ENCODE measurements at places on chromosomes 4 and X.

- no peak for DNase-seq
These were observed 19.5 kb downstream of the L1CAM start for GRCh38 chrX:153866302-153867019.

GRCh38 chr4:123598331-123598730, 201.7 kb downstream of the SPRY1 start:
- DNase-seq: no peak

GRCh38 chrX:94662689-94663088, 988.7 kb downstream of the FAM133A start:
- no peak for DNase-seq

DNA sequence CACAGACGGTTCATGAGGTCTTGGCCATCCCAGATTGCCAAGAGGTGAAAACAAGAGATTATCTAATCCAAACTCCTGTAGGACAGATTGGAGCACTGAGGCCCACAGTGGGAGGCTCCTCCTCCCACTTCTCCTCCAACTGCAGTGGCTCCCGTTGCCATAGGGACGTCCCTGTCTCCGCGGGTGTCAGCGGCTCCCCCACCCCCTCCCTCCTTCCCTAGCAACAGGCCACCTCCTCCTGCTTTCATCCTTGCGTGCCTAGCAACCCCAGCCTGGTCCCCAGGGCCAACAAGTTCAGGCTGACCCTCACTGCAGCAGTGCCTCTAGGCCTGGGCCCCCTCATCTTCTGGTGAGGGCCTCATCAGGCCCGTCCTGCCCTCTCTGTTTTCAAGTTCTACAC, 6.8 kb upstream of the IQSEC2 start:
- no peak for DNase-seq

DNA sequence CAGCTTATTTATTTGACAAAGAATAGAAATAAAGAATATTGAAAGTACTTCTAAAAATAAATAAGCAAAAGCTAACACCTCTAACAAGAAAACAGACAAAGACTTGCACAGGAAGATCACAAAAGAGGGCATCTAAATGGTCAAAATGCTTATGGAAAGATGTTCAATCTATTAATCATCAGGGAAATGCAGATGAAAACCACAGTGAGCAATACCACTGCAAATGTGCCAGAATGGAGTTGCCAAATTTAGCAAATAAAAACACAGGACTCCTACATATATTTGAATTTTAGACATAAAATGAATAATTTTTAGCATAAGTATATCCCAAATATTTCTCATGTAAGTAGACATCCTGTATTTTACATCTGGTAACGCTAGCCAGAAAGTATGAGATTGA, 56.1 kb upstream of the HPGD start:
- DNase-seq: no peak

DNA sequence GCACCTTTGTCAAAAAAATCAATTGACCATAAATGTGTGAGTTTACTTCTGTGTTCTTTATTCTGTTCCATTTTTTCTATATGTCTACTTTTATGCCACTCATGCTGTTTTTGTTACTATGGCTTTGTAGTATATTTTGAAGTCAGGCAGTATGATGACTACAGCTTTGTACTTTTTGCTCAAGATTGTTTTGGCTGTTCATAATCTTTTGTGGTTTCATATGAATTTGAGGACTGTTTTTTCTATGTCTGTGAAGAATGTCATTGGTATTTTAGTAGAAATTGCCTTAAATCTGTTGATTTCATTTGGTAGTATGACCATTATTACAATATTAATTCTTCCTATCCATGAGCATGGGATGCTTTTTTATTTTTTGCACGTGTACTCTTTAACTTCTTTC, 346.8 kb downstream of the PPP3CA start:
- DNase-seq: no peak

DNA sequence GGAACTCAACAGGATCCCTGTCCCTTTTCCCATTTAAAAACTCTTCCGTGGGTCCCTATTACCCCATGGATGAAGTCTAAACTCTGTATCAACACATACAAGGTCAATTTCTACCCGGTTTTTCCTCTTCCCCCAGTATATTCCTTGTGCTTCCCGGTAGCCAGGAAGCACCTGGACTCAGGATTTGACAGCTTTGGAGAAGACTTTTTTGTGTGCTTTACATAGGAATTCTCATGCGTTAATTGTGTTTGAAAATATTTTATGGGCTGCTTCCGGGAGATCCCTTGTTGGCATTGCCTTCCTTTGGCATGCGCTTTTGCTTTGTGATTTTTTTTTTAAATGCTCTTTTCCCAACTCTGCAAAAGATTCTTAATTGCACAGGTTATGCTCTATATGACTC, 7.2 kb downstream of the SMS start:
- no peak for DNase-seq

GRCh38 chr4:7157666-7158065, 34.7 kb upstream of the SORCS2 start:
- no peak for DNase-seq

DNA sequence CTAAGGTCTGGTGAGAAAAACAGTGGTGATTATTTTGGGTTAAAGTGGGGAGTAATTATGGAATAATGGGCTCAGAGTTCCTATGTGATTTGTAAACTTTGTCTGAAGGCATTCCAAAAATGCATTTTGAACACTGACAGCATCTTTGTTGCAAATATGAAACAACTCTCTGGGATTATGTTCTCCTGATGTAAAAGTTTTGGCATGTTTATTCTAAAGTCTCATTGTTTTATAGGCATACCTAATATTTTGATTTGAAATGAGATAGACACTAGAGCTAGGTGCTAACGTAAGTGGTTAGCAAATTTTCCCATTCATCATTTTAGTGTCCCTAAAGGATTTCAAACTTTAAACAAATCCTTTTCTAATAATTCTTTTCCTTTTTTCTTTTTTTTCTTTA, 140.9 kb upstream of the ANXA3 start:
- no peak for DNase-seq

DNA sequence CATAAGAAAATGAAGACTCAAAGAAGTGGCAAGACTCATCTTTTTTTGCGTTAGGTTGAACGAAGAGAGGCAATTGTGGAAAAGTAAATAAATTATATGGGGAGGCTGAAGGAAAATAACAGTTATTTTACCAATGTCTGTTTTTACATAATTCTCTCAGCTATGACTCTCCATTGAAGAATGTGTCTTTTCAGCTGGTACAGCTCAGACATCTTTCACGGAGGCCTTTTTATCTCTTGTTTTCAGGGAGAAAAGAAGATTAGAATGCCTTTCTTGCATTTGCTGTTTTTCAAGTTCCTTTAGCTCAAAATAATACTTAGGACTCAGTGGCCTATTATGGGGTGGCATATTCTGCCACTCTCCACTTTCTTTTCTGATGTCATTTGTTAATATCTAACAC, 153.0 kb downstream of the ADAM29 start:
- no peak for DNase-seq

- DNase-seq: no peak
These were observed 72.1 kb downstream of the GPR82 start for GRCh38 chrX:41796046-41796445.

GRCh38 chr4:186037692-186038658, 31.0 kb upstream of the TLR3 start:
- peak; percentile 73 for DNase-seq

- DNase-seq: no peak
These were observed 777.6 kb upstream of the DIAPH2 start for GRCh38 chrX:95907081-95907480.

GRCh38 chr4:7805533-7806337, 133.9 kb downstream of the AFAP1 start:
- DNase-seq: no peak

- no peak for DNase-seq
These were observed 76.0 kb downstream of the GLRA3 start for GRCh38 chr4:174753021-174753420.

- DNase-seq: no peak
These were observed 107.7 kb downstream of the FRMPD4 start for GRCh38 chrX:12245650-12246645.
